ENCODE measurements at places on chromosomes 4 and X. TPM values are rescaled to one million over a fixed set of nuclear protein-coding genes. Genes with fewer than 3 reads are reported as not detected.

- no peaks in the 10 kb centered on the region for H3K4me1 ChIP-seq
- H3K27ac ChIP-seq, result no peak overlapping the region
- H3K27me3 ChIP-seq, result no peaks in the 10 kb centered on the region
- no peaks in the 10 kb centered on the region for H3K36me3 ChIP-seq
- no peak overlapping the region for H3K4me3 ChIP-seq
Measured at GRCh38 chrX:100895365-100896075, 21.4 kb upstream of the NOX1 start.

DNA sequence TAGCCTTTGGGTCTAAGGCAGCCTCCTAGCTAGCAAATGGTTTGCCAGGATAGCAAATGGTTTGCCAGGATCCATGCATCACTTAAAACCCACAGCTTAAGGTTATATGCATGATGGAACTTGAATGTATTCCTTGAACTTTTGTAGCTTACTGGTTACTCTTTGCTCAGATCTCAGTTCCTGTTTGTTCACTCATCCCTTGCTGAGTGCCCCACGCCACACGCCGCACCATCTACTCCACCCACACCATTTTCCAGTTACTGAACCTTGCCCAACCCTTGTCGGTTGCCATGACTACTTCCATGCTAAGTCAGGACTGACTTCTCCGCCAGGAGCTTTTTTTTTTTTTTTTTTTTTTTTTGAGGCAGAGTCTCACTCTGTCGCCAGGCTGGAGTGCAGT, 29.5 kb upstream of the XIAP start:
- H3K36me3 ChIP-seq, result no peaks in the 10 kb centered on the region
- H3K27ac ChIP-seq, result no peak overlapping the region
- no peaks in the 10 kb centered on the region for H3K4me1 ChIP-seq
- no peak for DNase-seq
- no peaks in the 10 kb centered on the region for H3K27me3 ChIP-seq

CXorf65 gene
- total RNA-seq, result not detected

ALAS2 gene
- total RNA-seq, result 2.4 TPM

DNA sequence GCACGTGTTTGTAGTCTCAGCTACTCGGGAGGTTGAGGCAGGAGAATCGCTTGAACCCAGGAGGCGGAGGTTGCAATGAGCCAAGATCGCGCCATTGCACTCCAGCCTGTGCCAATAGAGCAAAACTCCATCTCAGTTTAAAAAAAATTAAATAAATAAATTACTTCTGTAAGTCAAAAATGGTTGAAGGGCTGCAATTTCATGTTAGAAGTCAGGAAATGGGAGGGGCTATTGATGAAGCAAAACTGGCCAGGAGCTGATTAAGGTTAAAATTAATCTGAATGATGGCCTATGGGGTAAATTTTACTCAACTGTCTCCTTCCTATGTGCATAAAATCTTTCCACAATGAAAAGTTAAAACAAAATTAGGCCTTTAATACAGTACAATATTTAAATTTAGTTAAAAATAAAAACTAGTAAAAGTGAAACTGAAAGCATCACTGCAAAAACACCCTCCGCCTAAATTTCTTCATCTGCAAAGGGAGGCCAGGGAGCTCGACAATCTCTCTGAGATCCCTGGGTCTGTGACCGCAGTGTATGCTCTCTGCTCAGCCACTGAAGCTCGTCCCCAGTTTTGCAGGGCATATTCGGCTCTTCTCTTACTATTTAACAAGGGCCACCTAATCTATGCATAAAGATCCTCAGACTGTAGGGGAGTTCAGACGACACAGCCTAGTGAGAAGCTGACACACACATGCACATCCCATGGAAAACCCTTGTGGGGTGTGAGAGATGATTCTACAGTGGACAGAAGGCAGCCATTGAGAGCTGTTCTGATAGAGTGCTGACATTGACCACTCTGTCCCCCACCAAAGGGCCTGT, 57.2 kb downstream of the IRF2 start:
- H3K4me3 ChIP-seq, result peak overlapping the region; percentile 11
- H3K36me3 ChIP-seq, result no peaks in the 10 kb centered on the region
- no peak overlapping the region for H3K27ac ChIP-seq
- H3K4me1 ChIP-seq, result peaks cover 18% of the 10 kb centered on the region
- no peak for DNase-seq
- H3K27me3 ChIP-seq, result no peaks in the 10 kb centered on the region

DNA sequence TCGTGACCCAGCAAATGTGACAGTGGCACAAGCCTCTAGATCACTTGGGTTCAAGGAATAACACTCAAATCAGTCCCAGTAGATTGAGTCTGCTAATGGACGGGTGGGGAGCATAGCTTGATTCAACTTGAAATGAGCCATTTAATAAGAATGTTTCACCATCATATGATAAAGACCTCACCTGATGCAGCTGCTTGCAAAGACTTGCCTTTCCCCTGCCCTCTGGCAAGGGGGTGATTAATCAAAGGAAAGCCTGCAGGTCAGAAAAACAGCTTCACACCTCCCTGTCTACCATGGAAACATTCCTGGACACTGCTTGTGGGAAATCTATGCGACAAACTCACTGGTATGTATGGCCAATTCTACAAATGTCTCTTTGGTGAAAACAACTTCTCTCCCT, 54.5 kb downstream of the CD99L2 start:
- H3K4me1 ChIP-seq, result no peaks in the 10 kb centered on the region
- H3K4me3 ChIP-seq, result no peak overlapping the region
- no peaks in the 10 kb centered on the region for H3K27me3 ChIP-seq

Data from ovary (tissue), 10 donors.